Activated naive CD4-positive, alpha-beta T cell (primary cell): ENCODE measurements at places on chromosomes 6 and 20.

GRCh38 chr6:101614774-101615173 is 221.3 kb downstream of the GRIK2 start:
- no peak for DNase-seq

DNA sequence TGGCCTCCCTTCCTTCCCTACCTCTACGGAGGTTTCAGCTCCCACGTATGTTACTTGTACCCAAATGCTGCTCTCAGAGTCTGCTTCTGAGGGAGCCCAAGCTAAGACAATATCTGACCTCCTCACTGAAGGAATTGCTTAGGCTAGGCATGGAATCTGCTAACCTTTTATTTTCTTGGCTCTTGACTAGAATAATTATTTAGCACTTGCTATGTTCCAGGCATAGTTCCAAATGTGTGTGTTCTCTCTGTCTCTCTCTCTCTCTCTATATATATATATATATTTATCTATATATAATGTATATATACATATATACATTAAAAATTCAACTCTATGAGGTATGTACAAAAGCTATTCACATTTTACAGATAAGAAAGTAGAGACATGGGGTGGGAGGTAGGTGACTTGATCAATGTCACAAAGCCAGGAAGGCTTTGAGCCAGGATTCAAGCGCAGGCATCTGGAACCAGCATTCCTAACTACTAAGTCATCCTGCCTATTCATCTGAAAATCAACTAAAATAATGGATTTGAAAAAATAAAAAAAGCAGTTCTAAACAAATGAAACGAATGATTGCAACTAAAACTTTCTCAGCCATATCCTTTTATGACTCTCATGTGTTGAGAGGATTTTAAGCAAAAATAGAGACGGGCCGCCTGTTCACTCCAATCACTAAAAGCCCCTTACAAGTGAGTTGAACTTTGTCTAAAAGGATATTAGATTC is 189.7 kb upstream of the JAG1 start:
- no peak for DNase-seq

DNA sequence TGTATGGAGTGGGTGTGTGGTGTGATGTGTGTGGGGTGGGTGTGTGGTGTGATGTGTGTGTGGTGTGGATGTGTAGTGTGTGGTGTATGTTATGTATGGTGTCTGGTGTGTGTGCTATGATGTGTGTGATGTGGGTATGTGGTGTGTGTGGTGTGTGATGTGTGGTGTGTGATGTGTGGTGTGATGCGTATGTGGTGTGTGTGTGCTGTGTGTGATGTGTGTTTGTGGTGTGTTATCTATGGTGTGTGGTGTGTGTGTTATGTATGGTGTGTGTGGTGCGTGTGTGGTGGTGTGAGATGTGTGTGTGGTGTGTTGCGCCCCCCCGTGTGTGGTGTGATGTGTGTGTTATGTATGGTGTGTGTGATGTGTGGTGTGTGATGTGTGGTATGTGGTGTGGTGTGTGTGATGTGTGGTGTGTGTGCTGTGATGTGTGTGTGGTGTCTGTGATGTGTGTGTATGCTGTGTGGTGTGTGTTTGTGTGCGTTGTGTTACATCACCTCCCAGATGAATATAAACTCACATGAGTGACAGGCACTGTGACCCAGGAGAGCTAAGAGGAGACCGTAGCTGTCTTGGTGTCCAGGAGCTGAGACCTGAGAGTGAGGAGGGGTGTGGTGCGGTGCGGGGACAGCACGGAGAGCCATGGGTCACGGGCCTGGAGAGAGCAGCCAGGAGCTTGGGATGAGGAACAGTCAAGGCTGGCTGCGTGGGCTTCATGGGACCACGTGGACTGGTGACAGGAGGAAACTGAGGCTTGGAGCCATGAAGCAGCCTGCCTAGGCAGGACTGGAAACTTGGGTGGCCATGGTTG is 8.8 kb downstream of the DLGAP4 start:
- DNase-seq: no peak

- no peak for DNase-seq
These were observed 59.2 kb upstream of the DUSP22 start for GRCh38 chr6:232982-233640.

DNA sequence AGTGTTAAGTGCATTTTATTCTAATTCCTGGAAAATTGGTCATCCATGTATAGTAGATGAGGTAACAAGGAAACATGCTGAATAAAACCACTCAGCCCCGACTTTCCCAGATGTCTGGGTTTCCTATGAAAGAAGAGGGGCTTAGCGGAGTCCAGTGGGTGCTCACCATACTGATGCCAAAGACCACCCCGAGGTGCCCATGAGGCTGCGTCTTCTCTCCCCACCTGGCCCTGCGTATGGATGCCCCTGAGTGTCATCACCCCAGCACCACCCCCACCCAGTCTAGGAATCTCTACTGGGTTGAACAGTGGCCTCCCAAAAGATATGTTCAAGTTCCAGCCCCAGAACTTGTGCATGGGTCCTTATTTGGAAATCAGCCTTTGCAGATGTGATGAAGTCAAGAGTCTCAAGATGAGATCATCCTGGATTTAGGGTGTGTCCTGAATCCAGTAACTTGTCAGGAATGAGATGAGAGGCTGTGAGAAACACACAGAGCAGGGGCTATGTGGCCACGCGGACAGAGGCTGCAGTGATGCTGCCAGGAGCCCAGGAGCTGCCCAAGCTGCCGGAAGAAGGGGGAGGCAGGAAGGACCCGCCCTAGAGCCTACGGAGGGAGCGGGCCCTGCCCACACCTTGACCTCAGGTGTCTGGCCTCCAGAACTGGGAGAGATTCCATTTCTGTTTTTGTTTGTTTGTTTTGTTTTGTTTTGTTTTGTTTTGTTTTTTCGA is 124.6 kb upstream of the CDH4 start:
- no peak for DNase-seq

- DNase-seq: no peak
These were observed 337.2 kb downstream of the SMOC2 start for GRCh38 chr6:168778201-168778600.

- peak; percentile 30 for DNase-seq
These were observed 197.4 kb upstream of the KCNG1 start for GRCh38 chr20:51220293-51220706.

GRCh38 chr6:35497571-35498421 is 917 bp upstream of the TEAD3 start:
- no peak for DNase-seq

DNA sequence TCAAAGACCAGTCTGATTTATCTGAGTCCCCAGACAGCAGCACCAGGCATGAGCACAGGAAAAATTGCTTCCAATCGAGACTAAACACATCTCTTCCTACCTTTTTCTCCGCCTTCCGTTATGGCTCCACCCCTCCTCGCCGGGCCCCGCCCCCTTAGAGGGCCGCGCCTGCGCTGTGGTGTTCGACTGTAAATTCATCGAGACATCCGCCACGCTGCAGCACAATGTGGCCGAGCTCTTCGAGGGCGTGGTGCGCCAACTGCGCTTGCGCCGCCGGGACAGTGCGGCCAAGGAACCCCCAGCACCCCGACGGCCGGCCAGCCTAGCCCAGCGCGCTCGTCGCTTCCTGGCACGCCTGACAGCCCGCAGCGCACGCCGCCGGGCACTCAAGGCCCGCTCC is 8.9 kb downstream of the REM1 start:
- DNase-seq: no peak

GRCh38 chr6:81086991-81087390 is 665.5 kb downstream of the TENT5A start:
- no peak for DNase-seq

DNA sequence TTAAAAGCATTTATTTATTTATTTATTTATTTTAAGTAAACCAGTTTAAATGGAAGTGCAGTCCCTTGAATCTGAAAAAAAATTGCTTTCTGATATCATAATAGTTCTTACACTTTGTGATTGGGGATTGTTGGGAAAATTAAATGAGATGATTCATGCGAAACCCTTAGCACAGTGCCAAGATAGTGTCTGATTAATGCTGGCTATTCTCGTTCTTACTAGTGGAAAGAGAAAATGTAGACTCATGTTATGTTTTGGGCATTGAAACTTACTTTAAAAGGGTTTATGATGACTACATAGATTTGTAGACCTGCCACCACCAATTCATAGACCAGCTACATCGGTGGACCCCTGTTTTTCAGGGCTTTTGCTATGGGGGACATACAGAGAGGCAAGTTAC is 229.2 kb upstream of the ZFP64 start:
- DNase-seq: no peak

GRCh38 chr6:167700199-167700598 is 126.5 kb upstream of the AFDN start:
- no peak for DNase-seq

DNA sequence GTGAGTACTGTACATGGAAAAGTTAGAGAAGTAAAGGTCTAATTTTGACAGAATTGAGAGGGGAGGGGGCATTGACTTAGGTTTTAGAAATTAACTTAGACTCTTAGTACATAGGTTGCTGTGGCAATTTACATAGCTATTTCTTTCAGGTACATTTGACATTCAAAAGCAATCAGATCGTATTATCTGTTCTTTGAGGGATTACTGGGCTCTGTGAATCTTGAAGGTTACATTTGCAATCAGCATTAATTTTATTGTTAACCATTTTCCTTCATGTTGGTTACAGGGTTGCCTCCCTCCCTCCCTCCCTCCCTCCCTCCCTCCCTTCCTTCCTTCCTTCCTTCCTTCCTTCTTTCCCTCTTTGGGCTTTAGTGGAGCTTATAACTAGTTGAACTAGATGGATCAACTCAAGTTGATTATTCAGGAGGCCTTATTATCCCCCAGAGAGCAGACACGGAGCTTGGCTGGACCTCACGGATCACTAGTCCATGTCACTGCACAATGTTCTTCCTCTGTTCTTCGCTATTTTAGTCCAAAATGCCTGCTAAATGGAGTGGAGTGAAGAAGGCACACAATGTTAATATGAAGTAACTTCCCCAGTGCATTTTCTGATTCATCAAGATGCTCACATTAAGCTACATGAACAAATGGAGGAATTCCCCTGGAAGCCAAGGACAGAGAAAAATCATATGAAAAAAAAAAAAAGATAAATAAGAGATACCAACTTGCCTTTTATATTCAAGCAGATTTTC is 87.8 kb downstream of the PLCB4 start:
- no peak for DNase-seq

- DNase-seq: no peak
These were observed 888.4 kb upstream of the GJE1 start for GRCh38 chr6:141244366-141244765.

GRCh38 chr20:6940048-6940447 is 172.6 kb downstream of the BMP2 start:
- no peak for DNase-seq

DNA sequence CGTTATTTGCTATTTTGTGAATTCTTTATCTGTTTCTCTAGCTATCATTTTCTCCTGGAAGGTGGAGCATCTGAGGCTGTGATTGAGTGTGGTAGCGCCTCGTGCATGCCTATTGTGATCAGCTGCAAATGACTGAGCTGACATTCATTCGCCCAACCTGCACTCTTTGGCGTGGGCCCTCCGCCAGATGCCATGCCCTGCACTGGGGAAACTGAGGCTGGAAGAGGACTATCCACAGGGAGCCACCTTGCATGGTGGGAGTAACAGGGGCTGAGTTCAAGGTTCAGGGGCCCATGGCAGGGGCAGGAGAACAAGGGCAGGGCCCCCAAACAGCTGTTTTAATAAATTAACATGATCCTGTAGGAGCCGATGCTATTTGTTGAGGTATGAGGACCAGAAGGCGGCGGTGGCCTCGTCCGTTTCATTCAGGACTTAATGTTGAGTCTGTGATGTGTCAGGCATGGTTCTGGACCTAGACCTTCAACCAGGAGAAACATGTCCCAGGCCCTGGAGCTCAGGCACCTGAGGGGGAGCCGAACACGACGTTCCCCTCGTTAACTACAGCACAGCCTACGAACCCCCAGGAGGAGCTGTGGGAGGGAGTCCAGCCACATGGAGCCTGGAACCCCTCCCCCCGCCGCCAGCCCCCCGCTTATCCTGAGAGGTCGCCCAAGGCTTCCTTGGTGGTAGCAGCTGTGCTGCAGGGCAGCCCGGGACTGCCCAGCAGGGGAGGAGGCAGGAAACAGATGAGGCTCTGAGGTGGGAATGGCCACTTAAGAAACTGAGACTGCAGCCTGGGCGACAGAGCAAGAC is 242.9 kb downstream of the CDH4 start:
- no peak for DNase-seq

DNA sequence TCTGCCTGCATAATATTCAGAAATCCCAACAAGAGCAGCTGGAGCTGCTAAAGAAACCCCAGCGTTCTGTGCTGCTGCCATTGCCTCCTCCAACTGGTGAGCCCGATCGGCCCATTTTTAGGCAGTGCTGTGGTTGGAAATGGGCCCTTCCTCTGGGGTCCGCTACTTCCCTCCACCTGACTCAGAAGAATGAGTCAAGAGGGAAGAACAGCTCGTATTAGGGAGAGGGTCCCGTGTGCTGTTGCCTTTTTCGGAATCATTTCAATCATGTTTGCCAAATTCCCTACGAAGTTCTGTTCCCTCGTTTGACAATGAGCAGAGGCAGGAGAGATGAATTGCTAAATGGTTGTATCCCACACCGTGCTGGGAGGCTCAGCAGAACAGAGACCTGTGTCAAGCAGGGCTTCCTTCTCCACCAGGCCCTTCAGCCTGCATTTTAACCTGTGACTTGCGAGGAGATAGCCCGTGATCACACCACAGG is 38.4 kb downstream of the THBS2 start:
- DNase-seq: no peak
